ENCODE measurements at places on chromosomes 7 and 10. TPM values are rescaled to one million over a fixed set of nuclear protein-coding genes. Genes with fewer than 3 reads are reported as not detected.

Gene PKD1L1
- under 0.01 TPM for total RNA-seq

Gene CTAGE4
- total RNA-seq, result not detected

Gene PRKAR2B
- 8.1 TPM for total RNA-seq

Gene WIPF3
- total RNA-seq, result not detected

Gene UPK3B
- total RNA-seq, result not detected

Gene CYP2W1
- total RNA-seq, result not detected

Gene MRC1
- total RNA-seq, result not detected

DNA sequence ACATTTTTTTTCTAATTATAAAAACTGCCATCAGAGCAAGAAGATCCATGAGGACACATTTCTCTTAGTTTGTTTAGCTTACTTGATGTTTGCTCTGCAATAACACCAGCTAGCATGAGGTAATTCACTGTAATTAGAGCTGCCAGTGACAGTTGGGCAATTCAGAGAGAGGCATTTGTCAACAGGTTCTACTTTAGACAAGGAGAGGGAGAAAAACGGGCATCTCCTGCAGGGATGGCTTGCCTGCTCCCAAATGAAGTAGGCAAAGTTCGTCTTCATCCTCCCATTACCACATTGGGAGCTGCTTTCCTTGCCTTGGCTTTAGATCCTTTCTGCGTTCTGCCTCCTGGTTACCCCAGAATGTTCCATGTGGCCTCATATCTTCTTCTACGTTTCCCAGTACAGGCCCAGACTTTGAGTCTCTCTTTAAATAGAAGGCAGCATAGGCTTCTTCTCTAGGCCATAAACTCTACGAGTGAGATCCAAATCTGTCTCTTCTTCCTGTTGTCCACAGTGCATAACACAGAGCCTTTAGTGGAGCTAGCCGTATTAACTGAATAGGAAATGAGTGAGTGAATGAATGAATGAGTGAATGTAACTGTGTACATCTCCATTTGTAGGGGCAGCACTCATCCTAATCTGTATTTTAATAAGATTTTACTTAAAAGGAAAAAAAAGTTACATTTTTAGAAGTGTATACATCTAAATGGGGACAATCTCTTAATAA is 21.2 kb downstream of the ASB15 start:
- H3K4me3 ChIP-seq, result no peak overlapping the region
- no peaks in the 10 kb centered on the region for H3K36me3 ChIP-seq
- peaks cover 2% of the 10 kb centered on the region for H3K27me3 ChIP-seq
- DNase-seq, result no peak

DNA sequence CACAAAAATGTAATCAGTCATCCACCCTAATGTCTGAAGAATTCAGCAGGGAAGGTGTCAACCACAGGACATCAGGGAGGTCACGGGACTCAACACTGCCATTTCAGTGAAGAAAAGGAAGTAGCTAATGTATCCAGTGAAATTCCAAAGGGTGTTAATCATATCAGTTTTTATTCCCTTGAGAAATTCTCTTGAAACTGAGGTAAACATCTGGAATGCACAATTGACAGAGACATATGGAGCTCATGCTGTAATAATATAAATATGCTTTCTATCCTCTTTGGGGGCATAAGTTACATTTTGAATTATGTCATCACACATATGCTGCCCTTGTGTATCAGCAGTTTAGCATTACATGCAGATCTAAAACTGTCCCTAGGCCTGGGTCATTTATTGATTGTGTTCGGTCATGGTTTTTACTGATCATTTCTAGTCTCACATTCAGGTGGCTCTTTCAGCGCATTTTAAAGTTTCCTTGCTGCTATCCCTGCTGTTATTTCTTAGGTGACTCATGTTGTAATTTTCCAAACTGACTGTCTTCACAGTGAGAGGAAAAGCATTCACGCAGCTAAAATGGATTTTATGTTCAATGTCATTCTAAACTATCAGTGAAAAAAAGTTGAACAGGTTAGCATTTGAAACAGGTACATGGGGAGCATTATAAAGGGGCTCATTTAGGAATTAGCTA is 273.9 kb downstream of the TSPAN12 start:
- H3K4me3 ChIP-seq, result no peak overlapping the region
- peak; percentile 59 for DNase-seq
- no peaks in the 10 kb centered on the region for H3K36me3 ChIP-seq
- H3K4me1 ChIP-seq, result no peaks in the 10 kb centered on the region

- H3K27ac ChIP-seq, result no peak overlapping the region
- DNase-seq, result no peak
- no peaks in the 10 kb centered on the region for H3K36me3 ChIP-seq
- H3K4me3 ChIP-seq, result no peak overlapping the region
- peaks cover 2% of the 10 kb centered on the region for H3K4me1 ChIP-seq
- peaks cover 10% of the 10 kb centered on the region for H3K27me3 ChIP-seq
Measured at GRCh38 chr7:50502947-50503346, 52.8 kb upstream of the FIGNL1 start.

DNA sequence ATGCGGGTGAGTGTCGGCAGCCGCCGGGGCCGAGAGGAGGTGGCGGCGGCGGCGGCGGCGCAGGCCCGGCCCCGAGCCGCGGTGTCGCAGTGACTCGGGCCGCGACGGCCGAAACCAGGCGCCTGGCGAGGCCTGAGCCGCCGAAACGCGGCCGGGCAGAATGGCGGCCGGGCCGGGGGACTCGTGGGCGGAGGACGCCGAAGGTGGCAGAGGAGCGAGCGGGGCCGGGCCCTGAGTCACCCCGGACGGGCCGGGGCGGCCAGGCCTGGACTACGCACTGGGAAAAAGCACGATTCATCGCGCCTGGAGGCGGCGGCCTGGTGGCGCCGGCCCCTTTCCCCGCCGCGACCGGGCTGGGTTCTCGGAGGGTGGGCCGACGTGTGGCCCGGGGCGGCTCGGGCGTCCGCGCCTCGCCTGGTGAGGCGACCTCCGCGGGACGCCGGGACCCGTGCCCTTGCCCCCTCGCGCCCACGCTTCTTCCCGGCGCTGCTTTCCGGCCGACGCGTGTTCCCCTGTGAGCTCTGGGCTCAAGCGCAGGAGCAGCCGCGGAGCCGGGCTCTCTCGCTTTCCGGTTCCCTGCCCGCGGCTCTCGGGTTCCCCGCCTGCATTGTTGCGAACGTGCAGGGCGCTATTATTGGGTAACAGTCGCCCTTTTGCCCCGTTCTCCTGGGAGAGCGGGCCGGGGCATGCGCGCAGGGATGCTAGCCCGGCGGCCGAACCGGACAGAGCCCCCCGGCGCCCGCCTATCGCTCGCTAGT is 500 bp downstream of the CUL1 start:
- peak; percentile 45 for DNase-seq
- H3K36me3 ChIP-seq, result no peaks in the 10 kb centered on the region
- H3K4me3 ChIP-seq, result peak overlapping the region; percentile 92

- peak; percentile 36 for DNase-seq
- no peak overlapping the region for H3K4me3 ChIP-seq
- H3K27me3 ChIP-seq, result no peaks in the 10 kb centered on the region
- peaks cover 13% of the 10 kb centered on the region for H3K4me1 ChIP-seq
Measured at GRCh38 chr7:120825576-120825975, 32.4 kb downstream of the TSPAN12 start.

DNA sequence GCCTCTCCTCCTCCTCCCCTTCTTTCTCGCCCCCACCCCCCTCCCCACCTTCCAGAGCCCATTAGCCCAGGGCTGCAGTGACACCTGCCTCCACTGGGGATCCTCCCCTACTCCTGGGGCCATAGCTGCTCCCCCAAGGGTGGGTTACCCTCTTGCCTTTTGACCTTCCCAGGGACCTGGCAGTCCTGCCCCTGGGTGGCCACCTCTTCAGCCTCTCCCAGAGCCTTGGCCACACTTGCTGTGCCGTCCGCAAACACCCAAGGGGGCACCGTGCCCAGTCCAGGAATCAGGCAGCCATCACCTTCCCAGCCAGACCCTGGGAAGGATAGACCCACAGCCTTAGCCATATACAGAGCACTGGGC is 19.8 kb upstream of the CLDN4 start:
- no peak overlapping the region for H3K4me3 ChIP-seq
- no peaks in the 10 kb centered on the region for H3K36me3 ChIP-seq
- no peak for DNase-seq
- no peak overlapping the region for H3K27ac ChIP-seq
- no peaks in the 10 kb centered on the region for H3K27me3 ChIP-seq

DNA sequence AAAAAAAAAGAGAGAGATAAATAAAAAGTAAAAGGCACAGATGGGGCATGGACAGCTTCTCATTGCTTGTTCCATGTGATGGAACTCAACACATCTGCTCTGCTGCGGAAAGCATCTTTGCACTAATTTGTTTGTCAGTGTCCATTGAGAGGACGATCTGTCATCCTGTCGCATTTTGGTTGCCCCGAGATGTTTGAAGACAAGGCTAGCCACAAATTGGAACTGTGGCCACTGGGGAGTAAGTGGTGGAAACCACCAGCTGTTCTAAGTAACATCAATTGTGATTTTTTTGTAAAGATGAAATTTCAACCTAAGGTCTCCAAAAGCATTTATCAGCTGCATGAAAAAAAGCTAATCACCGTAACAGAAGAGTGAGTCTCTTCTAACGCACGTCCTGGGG is 312.7 kb downstream of the ADARB2 start:
- H3K4me3 ChIP-seq, result no peak overlapping the region
- H3K4me1 ChIP-seq, result no peaks in the 10 kb centered on the region
- no peak overlapping the region for H3K27ac ChIP-seq
- H3K36me3 ChIP-seq, result no peaks in the 10 kb centered on the region
- DNase-seq, result no peak

GRCh38 chr7:96728139-96728538 is 18.5 kb upstream of the SEM1 start:
- H3K27ac ChIP-seq, result no peak overlapping the region
- H3K4me3 ChIP-seq, result no peak overlapping the region
- DNase-seq, result no peak
- no peaks in the 10 kb centered on the region for H3K4me1 ChIP-seq
- H3K27me3 ChIP-seq, result no peaks in the 10 kb centered on the region
- H3K36me3 ChIP-seq, result no peaks in the 10 kb centered on the region

DNA sequence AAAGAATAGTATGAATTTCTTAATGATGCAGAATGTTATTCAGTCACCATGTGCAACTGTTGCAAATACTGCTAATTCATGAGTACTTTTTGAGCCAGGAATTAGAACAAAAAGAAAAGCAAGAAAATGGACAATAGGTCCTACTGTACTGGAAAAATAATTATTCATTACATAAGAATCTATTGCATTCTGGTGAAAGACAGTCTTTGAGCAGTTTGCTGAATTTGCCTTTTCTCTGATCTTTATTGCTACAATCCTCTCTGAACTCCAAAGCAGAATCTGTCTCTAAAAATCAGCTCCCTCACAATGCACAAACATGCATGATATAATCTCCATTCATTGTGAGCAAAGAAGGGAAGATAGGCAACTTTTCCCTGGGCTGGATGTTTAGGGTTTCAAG is 12.8 kb downstream of the IFIT2 start:
- H3K36me3 ChIP-seq, result no peaks in the 10 kb centered on the region
- no peak overlapping the region for H3K4me3 ChIP-seq
- H3K4me1 ChIP-seq, result no peaks in the 10 kb centered on the region
- no peak for DNase-seq

DNA sequence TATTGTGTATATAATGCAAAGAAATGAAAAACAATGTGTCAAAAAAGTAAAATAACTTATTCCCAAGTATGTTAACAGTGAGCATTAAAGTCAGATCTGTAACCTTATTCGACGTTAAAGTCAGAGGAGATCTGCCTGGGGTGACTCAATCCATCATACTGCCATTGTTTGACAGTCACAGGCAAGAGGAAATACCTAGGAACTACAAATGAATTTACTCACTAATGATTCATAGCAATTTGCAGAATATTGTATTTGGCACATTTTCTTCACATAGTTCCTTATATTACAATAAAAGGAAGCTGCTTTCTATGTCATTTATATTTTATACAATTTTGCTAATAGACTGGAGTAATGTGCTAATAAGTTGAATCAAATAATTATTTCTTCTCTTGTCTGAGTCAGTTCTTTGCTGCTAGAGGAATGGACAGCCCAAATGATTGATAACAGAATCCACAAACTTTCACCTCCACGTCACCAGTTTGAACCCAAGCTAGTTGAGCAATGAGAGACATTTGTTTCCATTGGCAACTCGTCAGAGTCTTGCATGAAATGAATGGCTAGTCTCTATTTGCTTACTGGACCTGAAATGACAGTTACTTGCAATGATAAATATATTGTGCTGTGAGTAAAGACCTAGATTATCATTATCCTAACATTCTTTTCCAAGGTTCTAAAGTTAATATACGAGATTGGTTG is 48.5 kb upstream of the TMEM106B start:
- no peaks in the 10 kb centered on the region for H3K27me3 ChIP-seq
- H3K4me1 ChIP-seq, result no peaks in the 10 kb centered on the region
